HCT116 (cell line): ENCODE measurements at places on chromosomes 2 and 18. TPM values are rescaled to one million over a fixed set of nuclear protein-coding genes. Genes with fewer than 3 reads are reported as not detected.

Gene ACAA2
- 18.2 TPM for total RNA-seq

Gene ASB18
- not detected for total RNA-seq

Gene CELF4
- not detected for total RNA-seq

Gene DCDC2C
- not detected for total RNA-seq

Gene ELOA2
- total RNA-seq: not detected

Gene VWC2L
- not detected for total RNA-seq

Gene UGT1A8
- not detected for total RNA-seq

Gene RNF152
- 0.47 TPM for total RNA-seq

DNA sequence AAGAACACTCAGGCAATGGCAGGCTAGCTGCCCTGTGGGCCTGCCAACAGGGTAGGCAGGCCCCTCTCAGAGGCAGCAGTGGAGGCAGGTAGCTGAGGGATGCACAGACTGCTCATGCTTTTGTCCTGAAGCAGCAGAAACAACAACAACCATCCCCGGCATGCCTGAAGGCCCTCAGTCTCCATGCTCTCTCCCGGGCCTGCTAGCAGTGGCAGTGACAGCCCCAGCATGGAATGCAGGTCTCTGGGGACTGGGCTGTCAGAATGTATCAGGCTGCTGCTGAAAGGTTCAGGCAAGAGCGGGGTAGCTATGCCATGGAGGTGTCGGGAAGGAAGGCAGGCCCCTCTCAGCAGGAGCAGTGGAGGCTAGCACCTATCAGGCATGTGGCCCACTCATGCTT lies 209.8 kb downstream of the KCNJ3 start:
- no peaks in the 10 kb centered on the region for H3K27me3 ChIP-seq
- H3K4me1 ChIP-seq: no peaks in the 10 kb centered on the region
- no peak overlapping the region for H3K27ac ChIP-seq
- no peaks in the 10 kb centered on the region for H3K36me3 ChIP-seq

- no peaks in the 10 kb centered on the region for H3K36me3 ChIP-seq
- H3K27ac ChIP-seq: no peak overlapping the region
- H3K27me3 ChIP-seq: no peaks in the 10 kb centered on the region
- no peak for DNase-seq
- no peaks in the 10 kb centered on the region for H3K4me1 ChIP-seq
These were observed 28.2 kb downstream of the CCDC102B start for GRCh38 chr18:68826121-68826520.

GRCh38 chr2:120419073-120419472 lies 73.1 kb downstream of the INHBB start:
- no peaks in the 10 kb centered on the region for H3K4me1 ChIP-seq
- no peaks in the 10 kb centered on the region for H3K36me3 ChIP-seq
- DNase-seq: no peak
- no peak overlapping the region for H3K4me3 ChIP-seq

DNA sequence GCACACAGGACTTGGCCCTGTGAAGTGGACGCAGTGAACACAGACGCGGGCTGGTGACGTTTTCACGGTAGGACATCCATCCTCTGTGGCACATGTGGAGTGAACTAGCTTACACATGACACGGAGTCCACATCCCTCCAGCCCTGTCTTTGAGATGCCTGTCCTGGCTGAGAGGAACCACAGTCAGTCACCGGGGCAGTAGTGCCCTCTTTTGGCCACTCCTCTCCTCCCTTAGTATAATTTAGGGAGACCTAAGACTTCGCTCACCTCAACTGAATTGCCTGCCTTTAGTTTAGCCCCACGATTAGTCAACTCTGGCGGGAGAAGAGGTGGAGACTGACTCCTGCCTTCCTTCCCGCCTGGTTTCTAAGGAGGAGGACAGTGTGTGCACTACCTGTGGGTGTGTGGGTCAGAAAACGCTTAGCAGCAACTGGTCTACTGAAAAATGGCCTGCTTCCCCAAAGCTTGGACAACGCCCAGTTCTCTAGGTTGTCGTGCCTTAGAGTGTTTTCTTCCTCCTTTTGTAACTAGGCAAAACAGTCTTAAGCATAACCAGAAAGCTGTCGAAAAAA lies 70.6 kb downstream of the MBP start:
- H3K4me3 ChIP-seq: no peak overlapping the region
- no peaks in the 10 kb centered on the region for H3K36me3 ChIP-seq
- no peak for DNase-seq
- no peaks in the 10 kb centered on the region for H3K27me3 ChIP-seq

DNA sequence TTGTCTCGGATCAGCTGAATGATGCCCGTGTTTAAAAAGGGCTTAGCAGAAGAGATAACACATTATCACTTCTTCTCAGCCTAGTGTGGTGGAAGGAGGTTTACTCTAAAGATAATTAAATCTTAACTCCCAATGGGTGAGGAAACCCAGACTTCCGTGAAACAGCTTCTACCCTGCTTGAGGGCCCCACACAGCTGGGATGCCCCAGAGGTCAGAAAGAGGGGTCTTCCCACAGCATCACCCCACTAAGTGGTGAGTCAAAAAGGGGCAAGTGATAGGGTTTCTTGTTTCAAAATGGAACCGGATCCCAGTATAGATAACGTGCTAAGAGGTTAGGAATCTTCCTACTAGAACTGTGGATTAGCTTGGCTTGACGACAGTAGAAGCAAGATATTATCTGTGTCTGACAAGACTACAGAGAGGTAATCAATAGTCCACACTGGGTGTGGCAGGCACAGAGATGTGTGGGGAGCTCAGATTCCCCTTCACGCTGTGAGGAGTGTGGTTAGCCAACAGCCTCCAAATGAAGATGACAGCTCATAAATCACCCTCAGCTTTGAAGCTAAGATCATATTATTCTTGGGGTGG lies 129.6 kb upstream of the COPS8 start:
- H3K4me1 ChIP-seq: no peaks in the 10 kb centered on the region
- H3K4me3 ChIP-seq: no peak overlapping the region
- H3K27me3 ChIP-seq: peaks cover 27% of the 10 kb centered on the region; the same call in 1 of the 2 replicates
- no peak overlapping the region for H3K27ac ChIP-seq
- no peak for DNase-seq
- H3K36me3 ChIP-seq: no peaks in the 10 kb centered on the region

- H3K27ac ChIP-seq: no peak overlapping the region
- H3K4me3 ChIP-seq: no peak overlapping the region
- H3K36me3 ChIP-seq: no peaks in the 10 kb centered on the region
- no peak for DNase-seq
These were observed 380.3 kb downstream of the RND3 start for GRCh38 chr2:150107170-150107569.

- no peak for DNase-seq
- no peak overlapping the region for H3K27ac ChIP-seq
- no peak overlapping the region for H3K4me3 ChIP-seq
These were observed 39.5 kb upstream of the ARL4C start for GRCh38 chr2:234536178-234536965.

DNA sequence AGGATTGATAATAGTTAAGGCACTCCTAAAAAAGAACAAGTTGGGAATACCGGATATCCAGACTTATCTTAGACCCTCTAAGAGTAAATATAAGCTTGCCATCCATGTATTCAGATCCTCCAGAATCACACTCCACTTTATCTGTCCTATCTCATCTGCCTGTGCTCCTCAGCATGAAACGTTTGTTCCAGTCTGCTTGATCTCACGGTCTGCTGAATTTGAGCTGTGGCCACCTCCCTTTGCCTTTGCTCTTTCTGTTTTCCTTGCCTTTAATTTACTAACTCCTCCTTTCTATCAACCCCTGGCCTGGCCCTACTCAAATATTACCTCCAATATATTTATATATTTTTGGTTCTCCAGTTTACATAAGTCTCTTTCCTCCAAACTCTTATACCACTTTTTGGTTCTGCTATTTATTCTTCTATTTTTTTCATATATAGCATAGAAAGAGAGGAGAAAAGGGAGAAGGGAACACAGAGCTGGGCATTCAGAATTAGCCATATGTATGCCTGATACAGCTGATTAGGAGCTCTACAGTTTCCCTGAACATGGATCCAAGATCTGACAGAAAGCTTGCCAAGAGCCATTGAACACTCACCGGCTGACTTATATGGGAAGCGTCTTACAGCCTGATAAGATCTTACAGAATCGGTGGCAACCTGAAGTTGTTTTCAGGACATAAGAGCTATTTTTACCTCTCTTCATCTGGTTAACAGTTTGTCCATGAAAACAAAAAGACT lies 21.8 kb upstream of the DNAJC27 start:
- peaks cover 13% of the 10 kb centered on the region; the same call in 1 of the 2 replicates for H3K4me1 ChIP-seq
- H3K36me3 ChIP-seq: no peaks in the 10 kb centered on the region
- no peak for DNase-seq
- H3K27me3 ChIP-seq: no peaks in the 10 kb centered on the region

DNA sequence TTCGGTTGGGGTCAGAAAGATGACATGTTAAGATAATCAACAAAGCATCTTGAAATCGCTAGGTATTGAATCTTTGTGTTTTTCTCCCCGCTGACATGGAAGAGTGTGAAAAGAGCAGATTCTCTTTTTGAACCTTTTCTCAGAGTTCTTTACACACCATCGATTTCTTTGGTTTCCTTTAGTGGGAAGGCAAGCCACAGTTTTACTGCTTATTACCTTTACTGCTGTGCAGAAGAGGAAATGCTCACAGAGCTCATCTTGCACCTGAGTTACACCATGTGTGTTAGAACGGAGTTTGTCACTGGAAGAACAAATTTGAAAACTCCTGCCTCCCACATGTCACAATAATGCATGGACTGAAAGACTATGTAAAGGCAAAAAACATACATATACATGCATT lies 45.3 kb upstream of the PDK1 start:
- no peaks in the 10 kb centered on the region for H3K4me1 ChIP-seq
- no peaks in the 10 kb centered on the region; the same call in 1 of the 2 replicates for H3K36me3 ChIP-seq
- DNase-seq: no peak
- H3K27me3 ChIP-seq: no peaks in the 10 kb centered on the region
- H3K4me3 ChIP-seq: no peak overlapping the region

- H3K27ac ChIP-seq: no peak overlapping the region
- no peak for DNase-seq
- H3K36me3 ChIP-seq: no peaks in the 10 kb centered on the region
- H3K4me3 ChIP-seq: no peak overlapping the region
- no peaks in the 10 kb centered on the region for H3K4me1 ChIP-seq
- H3K27me3 ChIP-seq: no peaks in the 10 kb centered on the region
These were observed 81.2 kb downstream of the ARL4C start for GRCh38 chr2:234415706-234416105.

- H3K4me1 ChIP-seq: no peaks in the 10 kb centered on the region
- H3K27ac ChIP-seq: no peak overlapping the region
- H3K27me3 ChIP-seq: no peaks in the 10 kb centered on the region
- H3K4me3 ChIP-seq: no peak overlapping the region
- H3K36me3 ChIP-seq: no peaks in the 10 kb centered on the region
These were observed 36.8 kb upstream of the ERCC3 start for GRCh38 chr2:127330753-127331152.

GRCh38 chr2:205539603-205540002 lies 142.7 kb upstream of the NRP2 start:
- no peak overlapping the region for H3K4me3 ChIP-seq
- H3K27ac ChIP-seq: no peak overlapping the region
- DNase-seq: peak; percentile 3
- H3K36me3 ChIP-seq: no peaks in the 10 kb centered on the region
- H3K4me1 ChIP-seq: no peaks in the 10 kb centered on the region

DNA sequence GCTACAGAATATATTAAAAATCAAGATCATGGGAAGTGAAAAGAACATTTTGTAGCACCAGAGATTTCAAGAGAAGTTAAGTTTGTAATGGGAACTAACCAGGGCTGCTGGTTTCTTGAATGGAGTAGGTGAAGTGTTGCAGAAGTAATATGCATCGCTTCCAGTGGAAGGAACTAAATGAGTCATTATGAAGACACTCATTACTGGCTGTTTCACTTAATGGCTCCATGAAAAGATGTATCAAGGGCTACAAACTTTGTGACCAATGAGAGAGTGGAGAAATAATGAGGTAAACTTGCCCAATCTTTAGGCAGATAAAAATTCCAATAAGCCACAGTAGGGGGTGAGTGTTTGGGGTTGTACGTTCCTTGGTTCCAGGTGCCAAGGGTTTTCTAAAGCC lies 380.4 kb upstream of the POU3F3 start:
- no peaks in the 10 kb centered on the region for H3K36me3 ChIP-seq
- DNase-seq: no peak
- no peak overlapping the region for H3K4me3 ChIP-seq
- no peaks in the 10 kb centered on the region for H3K27me3 ChIP-seq
- H3K27ac ChIP-seq: no peak overlapping the region

DNA sequence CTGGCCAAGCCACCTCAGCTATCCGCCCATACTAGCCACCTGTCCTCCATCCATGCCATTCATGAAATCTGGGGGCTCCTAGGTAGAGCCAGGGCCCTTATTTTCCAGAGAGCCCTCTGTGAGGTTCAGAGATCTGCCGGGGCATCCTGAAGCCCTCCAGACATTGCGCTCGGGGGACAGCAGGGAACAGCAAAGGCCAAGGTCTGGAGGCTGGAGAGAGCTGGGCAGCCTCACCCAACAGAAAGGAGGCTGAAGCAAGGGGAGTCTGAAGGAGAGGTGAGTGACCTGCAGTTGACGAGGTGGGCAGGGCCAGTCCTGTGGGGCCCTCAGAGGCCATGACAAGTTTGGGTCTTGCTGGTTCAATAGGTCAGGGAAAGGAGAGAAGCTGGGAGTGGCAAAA lies 8.6 kb upstream of the DES start:
- no peaks in the 10 kb centered on the region for H3K36me3 ChIP-seq
- no peak overlapping the region for H3K27ac ChIP-seq
- no peak for DNase-seq
- H3K4me3 ChIP-seq: no peak overlapping the region

GRCh38 chr18:11040823-11041656 lies 108.3 kb downstream of the PIEZO2 start:
- no peaks in the 10 kb centered on the region for H3K4me1 ChIP-seq
- DNase-seq: peak; percentile 22
- no peak overlapping the region for H3K4me3 ChIP-seq
- no peak overlapping the region for H3K27ac ChIP-seq
- H3K36me3 ChIP-seq: no peaks in the 10 kb centered on the region

- H3K27me3 ChIP-seq: no peaks in the 10 kb centered on the region
- no peak overlapping the region for H3K4me3 ChIP-seq
- H3K36me3 ChIP-seq: no peaks in the 10 kb centered on the region
- DNase-seq: no peak
These were observed 8.9 kb downstream of the DIS3L2 start for GRCh38 chr2:231970461-231970860.

DNA sequence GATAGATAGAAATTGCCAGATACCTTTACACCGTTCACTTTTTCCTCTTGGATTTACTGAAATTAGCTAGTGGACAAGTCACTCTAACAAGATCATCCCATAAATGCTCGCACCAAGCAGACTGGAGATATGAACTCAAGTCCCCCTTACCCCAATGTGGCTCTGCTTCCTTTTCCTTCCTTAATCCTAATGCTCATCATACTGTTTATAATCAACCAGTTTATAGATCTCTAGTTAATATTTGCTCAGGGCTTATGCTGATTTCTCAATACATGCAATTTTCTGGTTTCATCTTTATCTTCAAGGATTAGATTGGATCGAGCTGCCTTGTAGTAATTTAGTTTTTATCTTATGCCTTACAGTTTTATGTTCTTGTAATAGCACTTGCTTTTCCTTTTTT lies 318.3 kb upstream of the KLHL29 start:
- H3K27ac ChIP-seq: no peak overlapping the region
- H3K4me3 ChIP-seq: no peak overlapping the region
- H3K36me3 ChIP-seq: no peaks in the 10 kb centered on the region
- H3K4me1 ChIP-seq: no peaks in the 10 kb centered on the region
- no peaks in the 10 kb centered on the region for H3K27me3 ChIP-seq

- H3K27me3 ChIP-seq: no peaks in the 10 kb centered on the region
- no peak overlapping the region for H3K27ac ChIP-seq
- no peak overlapping the region for H3K4me3 ChIP-seq
- no peak for DNase-seq
- no peaks in the 10 kb centered on the region for H3K4me1 ChIP-seq
- no peaks in the 10 kb centered on the region for H3K36me3 ChIP-seq
These were observed 144.0 kb downstream of the IKZF2 start for GRCh38 chr2:213007290-213007838.

- no peak overlapping the region for H3K27ac ChIP-seq
- peaks cover 42% of the 10 kb centered on the region for H3K27me3 ChIP-seq
- no peak overlapping the region for H3K4me3 ChIP-seq
- H3K36me3 ChIP-seq: no peaks in the 10 kb centered on the region
- DNase-seq: no peak
These were observed 101.2 kb upstream of the ALK start for GRCh38 chr2:30022444-30023071.
